ENCODE measurements at places on chromosomes 11 and 22.

DNA sequence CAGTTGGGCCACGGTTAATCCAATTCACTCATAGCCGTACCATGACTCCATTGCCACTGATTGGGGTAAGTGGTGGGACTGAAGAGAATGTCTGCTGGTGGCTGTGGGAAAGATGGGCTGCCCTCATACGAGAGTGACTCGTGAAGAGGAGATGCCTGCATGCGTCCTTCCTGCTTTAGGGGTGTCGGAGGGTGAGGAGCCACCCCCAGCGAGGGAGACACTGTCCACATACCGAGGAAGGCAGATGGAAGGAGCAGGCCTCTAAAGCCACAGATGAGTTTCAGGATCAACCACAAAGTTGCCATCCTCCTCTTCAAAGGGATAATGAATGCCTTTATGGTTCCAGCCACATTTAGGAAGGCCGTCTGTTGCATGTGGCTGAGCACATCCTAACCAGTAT, 83.2 kb downstream of the GRIK4 start:
- H3K27me3 ChIP-seq = no peaks in the 10 kb centered on the region
- H3K4me1 ChIP-seq = no peaks in the 10 kb centered on the region
- no peak for DNase-seq
- H3K36me3 ChIP-seq = no peaks in the 10 kb centered on the region
- no peak overlapping the region for H3K4me3 ChIP-seq

DNA sequence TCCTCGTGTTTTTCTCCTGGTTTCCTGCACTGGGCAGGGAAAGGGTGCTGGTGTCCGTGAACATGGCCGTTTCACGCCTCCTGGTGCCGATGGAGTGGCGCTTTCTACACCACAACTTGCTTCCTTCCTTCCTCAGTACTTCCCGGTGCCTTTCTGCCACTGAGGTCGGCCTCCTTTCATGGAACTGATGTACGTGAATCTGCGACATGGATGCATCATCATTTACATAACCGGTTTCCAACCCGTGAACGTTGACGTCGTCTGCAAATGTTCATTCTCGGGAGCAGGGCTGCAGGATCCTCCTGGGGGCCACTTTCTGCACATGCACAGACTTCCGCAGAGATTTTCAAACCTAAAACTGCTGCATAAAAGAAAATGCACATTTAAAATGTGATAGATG, 474.4 kb downstream of the BRD1 start:
- no peak overlapping the region for H3K4me3 ChIP-seq
- no peak for DNase-seq
- no peaks in the 10 kb centered on the region for H3K27me3 ChIP-seq
- H3K4me1 ChIP-seq = no peaks in the 10 kb centered on the region
- no peaks in the 10 kb centered on the region for H3K36me3 ChIP-seq

DNA sequence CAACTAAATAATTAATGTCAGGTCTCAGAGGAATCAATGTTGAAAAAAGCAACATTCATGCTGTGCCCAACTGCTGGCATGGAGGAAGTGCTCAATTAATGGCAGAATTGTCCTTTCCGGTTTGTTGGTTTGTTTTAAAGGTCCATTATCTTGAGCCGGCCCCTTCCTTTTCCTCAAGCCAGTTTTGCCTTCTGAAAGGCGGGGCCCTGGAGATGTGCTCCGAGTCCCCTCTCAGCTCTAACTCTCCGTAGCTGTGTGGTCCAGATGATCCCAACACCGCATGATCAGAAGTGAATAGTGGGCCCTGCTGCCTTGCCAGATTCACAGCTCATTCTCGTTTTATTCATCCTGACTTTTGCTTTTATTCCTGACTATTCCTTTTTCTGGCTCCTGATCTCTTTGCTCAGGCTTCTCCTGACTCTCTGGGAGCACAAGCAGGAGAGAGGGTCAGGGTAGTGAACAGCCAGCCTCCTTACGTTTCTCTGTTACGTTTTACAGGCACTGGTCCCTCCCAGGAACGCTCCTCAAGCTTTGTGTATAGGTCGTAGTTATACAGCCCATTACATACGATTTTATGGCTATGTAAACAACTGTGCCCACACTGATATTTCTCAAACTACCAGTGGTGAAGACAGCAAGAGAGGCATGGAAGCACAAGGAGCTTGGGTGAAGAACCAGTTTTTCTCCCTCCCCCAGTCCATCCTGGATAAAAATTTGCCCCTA, 265.9 kb downstream of the LARGE1 start:
- H3K4me3 ChIP-seq = no peak overlapping the region
- no peak overlapping the region for H3K27ac ChIP-seq
- H3K36me3 ChIP-seq = no peaks in the 10 kb centered on the region
- DNase-seq = no peak
- no peaks in the 10 kb centered on the region for H3K4me1 ChIP-seq

DNA sequence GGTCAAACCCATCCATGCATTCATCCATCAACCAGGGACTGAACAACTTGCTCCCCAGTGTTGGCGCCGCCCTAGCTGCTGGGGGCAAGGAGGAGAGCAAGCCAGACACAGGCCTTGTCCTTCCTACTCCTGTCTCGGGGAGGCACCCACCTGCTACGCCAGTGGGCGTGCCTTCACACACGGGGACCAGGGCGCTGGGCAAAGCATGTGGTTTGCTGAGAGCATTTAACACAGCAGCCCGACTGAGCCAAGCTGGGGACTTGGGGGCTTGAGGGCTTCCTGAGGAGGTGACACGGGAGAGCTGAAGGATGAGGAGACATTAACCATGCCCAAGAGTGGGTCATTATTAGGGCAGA, 30.6 kb downstream of the CACNA1I start:
- no peak overlapping the region for H3K4me3 ChIP-seq
- peaks cover 24% of the 10 kb centered on the region for H3K4me1 ChIP-seq
- H3K27me3 ChIP-seq = peaks cover 3% of the 10 kb centered on the region
- no peaks in the 10 kb centered on the region for H3K36me3 ChIP-seq
- no peak for DNase-seq

- H3K4me3 ChIP-seq = no peak overlapping the region
- H3K27me3 ChIP-seq = no peaks in the 10 kb centered on the region
- no peak overlapping the region for H3K27ac ChIP-seq
Measured at GRCh38 chr11:44456544-44457300, 108.7 kb upstream of the CD82 start.

GRCh38 chr22:45864959-45865476, 111.9 kb downstream of the WNT7B start:
- no peaks in the 10 kb centered on the region for H3K4me1 ChIP-seq
- no peak overlapping the region for H3K4me3 ChIP-seq
- H3K27me3 ChIP-seq = peaks cover 12% of the 10 kb centered on the region
- no peak overlapping the region for H3K27ac ChIP-seq
- H3K36me3 ChIP-seq = no peaks in the 10 kb centered on the region
- no peak for DNase-seq

GRCh38 chr11:134574947-134575346, 162.9 kb upstream of the B3GAT1 start:
- no peaks in the 10 kb centered on the region for H3K36me3 ChIP-seq
- H3K4me1 ChIP-seq = no peaks in the 10 kb centered on the region
- no peaks in the 10 kb centered on the region for H3K27me3 ChIP-seq
- no peak for DNase-seq
- no peak overlapping the region for H3K27ac ChIP-seq
- no peak overlapping the region for H3K4me3 ChIP-seq

DNA sequence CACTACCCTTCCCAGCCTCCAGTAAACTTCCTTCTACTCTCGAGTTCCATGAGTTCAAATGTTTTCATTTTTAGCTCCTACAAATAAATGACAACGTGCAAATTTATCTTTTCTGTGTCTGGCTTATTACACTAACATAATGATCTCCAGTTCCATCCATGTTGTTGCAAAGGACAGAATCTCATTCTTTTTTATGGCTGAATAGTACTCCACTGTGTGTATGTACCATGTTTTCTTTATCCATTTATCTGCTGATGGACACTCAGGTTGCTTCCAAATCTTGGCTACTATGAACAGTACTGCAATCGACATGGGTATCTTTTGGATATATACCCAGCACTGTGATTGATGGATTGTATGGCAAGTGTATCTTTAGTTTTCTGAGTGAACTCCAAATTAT, 34.5 kb downstream of the FCHSD2 start:
- H3K4me1 ChIP-seq = no peaks in the 10 kb centered on the region
- DNase-seq = no peak
- no peaks in the 10 kb centered on the region for H3K27me3 ChIP-seq

- H3K27me3 ChIP-seq = no peaks in the 10 kb centered on the region
- H3K36me3 ChIP-seq = no peaks in the 10 kb centered on the region
- H3K4me1 ChIP-seq = peaks cover 13% of the 10 kb centered on the region
- H3K4me3 ChIP-seq = no peak overlapping the region
Measured at GRCh38 chr11:113867843-113868503, 7.4 kb downstream of the USP28 start.

- no peaks in the 10 kb centered on the region for H3K27me3 ChIP-seq
- no peak overlapping the region for H3K27ac ChIP-seq
- no peak overlapping the region for H3K4me3 ChIP-seq
- DNase-seq = no peak
- no peaks in the 10 kb centered on the region for H3K36me3 ChIP-seq
- H3K4me1 ChIP-seq = no peaks in the 10 kb centered on the region
Measured at GRCh38 chr22:25898707-25899365, 156.8 kb downstream of the MYO18B start.

DNA sequence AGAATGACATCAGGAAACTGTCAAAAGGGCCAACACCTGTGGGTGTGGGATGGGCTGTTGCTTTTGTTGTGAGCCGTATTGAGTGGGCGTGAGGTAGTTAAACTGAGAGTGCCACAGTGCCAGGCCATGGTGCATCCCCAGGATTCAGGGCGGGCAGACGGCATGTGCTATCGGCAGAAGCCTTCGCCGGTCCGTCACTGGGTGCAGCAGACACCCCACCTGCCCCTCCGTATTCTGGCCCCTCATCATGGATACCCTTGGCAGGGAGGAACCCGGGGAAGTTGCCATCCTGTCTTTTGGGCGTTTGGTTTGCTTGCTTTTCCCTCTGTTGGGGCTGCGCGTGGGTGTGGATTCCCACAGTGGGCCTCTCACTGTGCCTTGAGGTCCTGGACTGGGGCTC, 27.5 kb downstream of the ST14 start:
- no peak overlapping the region for H3K27ac ChIP-seq
- no peak for DNase-seq
- no peaks in the 10 kb centered on the region for H3K27me3 ChIP-seq
- H3K4me1 ChIP-seq = no peaks in the 10 kb centered on the region
- H3K4me3 ChIP-seq = no peak overlapping the region
- H3K36me3 ChIP-seq = no peaks in the 10 kb centered on the region

- H3K4me1 ChIP-seq = no peaks in the 10 kb centered on the region
- no peak overlapping the region for H3K4me3 ChIP-seq
- H3K36me3 ChIP-seq = no peaks in the 10 kb centered on the region
- no peak overlapping the region for H3K27ac ChIP-seq
- no peak for DNase-seq
Measured at GRCh38 chr11:16346975-16347374, 9.4 kb downstream of the SOX6 start.

Data from CD8-positive, alpha-beta memory T cell (primary cell).